ENCODE measurements at places on chromosomes 6 and 20. TPM values are rescaled to one million over a fixed set of nuclear protein-coding genes. Genes with fewer than 3 reads are reported as not detected.
A peak's percentile ranks its signal among the peaks of the same experiment; 100 is the strongest.

DNA sequence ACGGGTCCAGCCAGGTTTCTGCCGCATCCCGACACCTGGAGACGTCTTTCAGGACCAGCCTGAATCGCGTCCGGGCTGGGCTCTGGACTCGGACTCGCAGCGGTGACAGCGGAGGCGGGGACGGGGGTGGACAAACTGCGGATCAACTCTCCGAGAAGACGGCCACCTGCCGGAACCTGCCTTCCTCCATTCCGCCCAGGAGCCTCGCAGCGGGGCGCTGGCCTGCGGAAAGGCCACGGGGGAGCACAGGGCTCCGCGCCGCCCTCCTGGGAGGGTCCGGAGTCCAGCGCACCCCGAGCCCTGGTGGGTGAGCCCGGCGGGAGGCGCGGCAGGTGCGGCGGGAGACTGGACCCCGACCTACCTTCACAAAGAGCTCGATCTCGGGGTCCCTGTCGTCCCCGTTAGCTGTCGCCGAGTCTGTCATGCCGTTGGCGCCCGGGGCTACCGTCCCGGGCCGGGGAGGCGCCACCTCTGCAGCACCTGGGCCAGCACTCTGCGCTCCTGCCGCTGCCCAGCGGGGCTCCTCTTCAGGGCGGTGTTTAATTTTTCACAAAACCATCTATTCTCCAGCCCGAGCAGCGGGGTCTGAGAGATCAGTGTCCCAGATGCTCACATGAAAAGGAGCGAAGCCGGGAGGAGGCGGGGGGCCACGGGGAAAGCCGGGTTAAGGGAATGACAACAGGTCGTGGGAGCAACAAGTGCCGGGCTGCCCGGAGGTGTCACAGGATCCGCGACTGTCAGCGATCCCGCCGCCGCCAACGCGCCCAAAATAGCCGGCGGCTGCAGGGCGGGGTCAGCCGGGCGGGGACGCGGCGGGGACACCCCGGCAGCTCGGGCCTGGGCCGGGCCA is at the start of gene CLIC5:
Gene CLIC5 (minus strand): TSS at position 742 of the 850 bp plus-strand sequence. CDS start 318 bp downstream, at position 424.
- DNase-seq = no peak

Gene OPN5
- polyA plus RNA-seq = not detected

Gene MUC22
- polyA plus RNA-seq = not detected

DNA sequence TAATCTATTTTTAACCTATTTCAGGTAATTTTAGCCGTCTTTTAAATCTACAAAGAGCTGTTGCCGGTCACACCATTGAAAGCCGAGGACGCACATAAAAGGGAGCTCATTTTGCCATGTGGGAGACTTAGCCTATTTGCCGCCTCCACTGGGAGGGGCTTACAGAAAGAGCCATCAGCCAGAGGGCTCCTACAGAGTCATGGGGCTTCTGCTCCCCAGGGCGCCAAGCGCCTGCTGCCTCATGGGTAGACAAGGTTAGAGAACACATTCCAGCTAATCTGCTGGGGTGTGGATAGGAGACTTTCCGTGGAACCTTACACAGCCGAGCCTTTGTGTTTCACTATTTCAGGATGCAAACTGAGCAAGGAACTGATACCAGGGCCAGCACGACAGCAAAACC is 12.6 kb downstream of the PCMTD2 start:
- no peak for DNase-seq

Gene PTPRT
- not detected for polyA plus RNA-seq

Gene SDHAF4
- 0.92 TPM for polyA plus RNA-seq

GRCh38 chr6:46904117-46904516 is 17.6 kb downstream of the ADGRF5 start:
- no peak for DNase-seq

DNA sequence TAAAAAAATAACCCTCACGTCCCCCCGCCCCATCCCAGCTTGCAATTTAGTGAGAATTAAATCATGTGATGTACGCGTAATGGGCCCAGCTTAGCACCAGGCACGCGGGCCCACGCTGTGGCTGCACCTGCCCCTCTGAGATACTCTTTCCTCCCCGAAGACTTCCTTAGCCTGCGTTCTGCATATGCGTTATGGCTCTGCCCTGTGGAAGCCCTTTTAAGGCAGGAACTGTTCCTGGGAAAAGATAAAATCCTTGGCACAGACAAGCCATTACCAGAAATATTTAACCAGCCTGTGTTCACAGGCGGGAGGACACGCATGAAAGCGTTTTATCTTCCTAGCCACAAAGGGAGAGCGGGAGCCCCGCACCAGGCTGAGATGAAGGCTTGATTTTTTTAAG is 311.0 kb downstream of the LRFN2 start:
- no peak for DNase-seq

Gene AIF1
- polyA plus RNA-seq = 6.6 TPM

DNA sequence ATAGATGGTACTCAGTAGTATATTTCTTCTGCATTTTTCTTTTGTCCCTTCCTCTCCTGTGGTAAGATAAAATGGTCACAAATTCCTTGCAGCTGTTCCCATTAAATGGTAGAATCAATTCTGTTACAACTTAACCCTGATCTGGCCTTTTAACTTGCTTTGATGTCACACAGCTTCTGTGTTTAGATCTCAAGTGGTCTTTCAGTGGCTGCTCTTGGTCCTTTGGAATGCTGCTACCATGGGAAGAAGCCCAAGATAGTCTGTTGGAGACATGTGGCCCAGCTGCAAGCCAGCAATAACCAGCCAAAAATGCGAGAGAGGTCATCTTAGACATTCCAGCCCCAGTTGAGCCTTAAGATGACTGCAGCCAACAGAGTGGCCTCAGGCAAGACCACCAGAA is 429.7 kb downstream of the KIF16B start:
- no peak for DNase-seq

DNA sequence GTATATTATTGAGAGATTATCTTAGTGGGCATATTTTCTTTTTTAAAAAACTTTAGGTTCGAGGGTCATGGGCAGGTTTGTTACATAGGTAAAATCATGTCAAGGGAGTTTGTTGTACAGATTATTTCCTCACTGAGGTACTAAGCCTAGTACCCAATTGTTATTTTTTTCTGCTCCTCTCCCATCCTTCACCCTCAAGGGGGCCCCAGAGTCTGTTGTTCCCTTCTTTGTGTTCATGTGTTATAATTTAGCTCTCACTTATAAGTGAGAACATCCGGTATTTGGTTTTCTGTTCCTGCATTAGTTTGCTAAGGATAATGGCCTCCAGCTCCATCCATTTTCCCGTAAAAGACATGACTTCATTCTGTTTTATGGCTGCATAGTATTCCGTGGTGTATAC is 247.9 kb upstream of the RAB32 start:
- DNase-seq = no peak

Gene PTGIS
- not detected for polyA plus RNA-seq

DNA sequence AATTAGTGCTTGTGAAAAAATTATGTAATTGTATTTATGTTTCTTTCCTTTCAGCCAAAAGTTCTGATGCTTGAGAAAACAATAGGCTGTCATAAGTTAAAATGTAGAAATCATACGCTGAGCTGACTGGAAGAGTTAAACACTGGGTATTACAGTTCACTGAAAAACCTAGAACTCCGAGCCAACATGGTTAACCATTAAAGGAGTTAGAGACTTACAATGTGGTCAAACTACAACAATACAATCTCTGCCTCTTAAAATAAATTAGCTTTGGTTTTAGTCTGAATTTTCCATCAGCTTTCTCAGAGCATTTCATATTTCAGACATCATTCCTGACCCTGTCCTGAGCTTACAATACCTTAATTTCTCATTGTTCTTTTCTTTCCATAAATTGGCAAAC is 91.0 kb downstream of the COL12A1 start:
- DNase-seq = no peak

GRCh38 chr20:2663887-2664719 is at the start of gene IDH3B:
TSS of gene IDH3B (minus strand) at chr20:2664216. CDS start at chr20:2664188, 28 bp downstream.
- peak; percentile 91 for DNase-seq

Gene TRAPPC3L
- polyA plus RNA-seq = 0.20 TPM

Gene LY6G5C
- 4.6 TPM for polyA plus RNA-seq

Gene BANF2
- not detected for polyA plus RNA-seq

DNA sequence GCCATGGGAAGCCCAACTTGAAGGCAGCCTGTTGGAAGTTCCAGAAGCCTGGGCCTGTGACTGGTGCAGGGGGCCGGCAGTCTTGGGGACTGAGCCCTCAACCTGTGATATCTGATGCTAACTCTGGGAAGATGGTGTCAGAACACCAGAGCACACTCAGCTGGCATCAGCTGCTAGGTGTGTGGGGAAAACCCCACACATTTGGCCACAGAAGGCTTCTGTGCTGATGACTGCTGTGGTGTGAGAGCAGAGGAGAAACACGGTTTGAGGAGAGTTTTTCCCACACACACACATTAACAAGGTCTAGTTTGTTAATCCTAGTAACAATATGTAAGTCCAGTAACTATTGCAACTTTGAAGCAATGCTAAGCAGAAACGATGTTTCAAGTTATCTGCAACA is 78.0 kb downstream of the PSMB1 start:
- no peak for DNase-seq

GRCh38 chr6:49305010-49305409 is 158.0 kb downstream of the MMUT start:
- no peak for DNase-seq

Gene PRRT1
- not detected for polyA plus RNA-seq

DNA sequence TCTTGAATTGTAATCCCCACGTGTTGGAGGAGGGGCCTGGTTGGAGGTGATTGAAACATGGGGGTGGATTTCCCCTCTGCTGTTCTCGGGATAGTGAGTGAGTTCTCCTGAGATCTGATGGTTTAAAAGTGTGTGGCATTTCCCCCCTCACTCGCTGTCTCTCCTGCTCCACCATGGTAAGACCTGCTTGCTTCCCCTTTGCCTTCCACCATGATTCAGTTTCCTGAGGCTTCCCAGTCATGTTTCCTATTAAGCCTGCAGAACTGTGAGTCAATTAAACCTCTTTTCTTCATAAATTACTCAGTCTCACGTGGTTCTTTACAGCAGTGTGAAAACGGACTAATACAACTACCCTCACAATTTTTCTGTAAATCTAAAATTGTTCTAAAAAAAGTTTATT is 26.8 kb upstream of the FAM184A start:
- no peak for DNase-seq

All from immature natural killer cell (primary cell).